ENCODE measurements at places on chromosomes 3 and 15. TPM values are rescaled to one million over a fixed set of nuclear protein-coding genes. Genes with fewer than 3 reads are reported as not detected.
A peak's percentile ranks its signal among the peaks of the same experiment; 100 is the strongest.

The SMAD6 gene
- 0.19 TPM for total RNA-seq

The PRSS50 gene
- total RNA-seq, result not detected

The CELF6 gene
- 0.37 TPM for total RNA-seq

The CLDN1 gene
- total RNA-seq, result 1.6 TPM

DNA sequence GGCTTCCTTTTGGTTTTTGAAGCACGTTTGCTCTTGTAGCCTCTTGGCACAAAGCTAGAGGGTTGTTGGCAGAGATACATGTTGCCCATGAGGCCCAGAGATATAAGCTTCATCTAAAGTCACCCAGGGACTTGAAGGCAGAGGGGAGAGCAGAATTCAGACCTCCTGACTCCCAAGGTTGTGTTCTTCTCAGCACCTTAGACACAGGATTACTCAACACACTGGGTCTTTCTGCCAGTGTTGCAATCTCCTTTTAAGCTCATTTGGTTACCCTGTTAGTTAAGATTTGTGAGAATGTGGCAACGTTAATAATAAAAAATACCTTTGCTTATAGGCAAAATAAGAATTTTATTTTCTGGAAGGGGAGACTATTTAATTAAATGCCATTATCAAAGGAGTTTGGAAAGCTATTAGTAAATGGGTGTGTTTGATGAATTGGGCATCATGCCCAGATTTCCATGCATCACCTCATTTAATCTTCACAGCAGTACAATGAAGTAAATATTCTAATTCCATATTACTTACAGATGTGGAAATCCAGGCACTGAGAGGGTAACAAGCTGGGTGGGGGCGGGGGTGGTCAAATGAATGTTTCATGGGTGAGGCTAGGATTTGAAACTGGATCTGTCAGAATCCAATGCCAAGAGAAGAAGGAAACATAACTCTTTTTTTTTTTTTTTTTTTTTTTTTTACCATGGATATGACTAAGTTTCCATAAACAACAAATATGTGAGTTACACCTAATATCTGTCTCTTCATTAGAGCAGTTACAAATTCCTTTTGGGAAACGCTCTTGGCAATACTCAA, 183.3 kb downstream of the NR1D2 start:
- no peak overlapping the region for H3K27ac ChIP-seq
- DNase-seq, result no peak
- H3K4me1 ChIP-seq, result no peaks in the 10 kb centered on the region
- H3K36me3 ChIP-seq, result no peaks in the 10 kb centered on the region

GRCh38 chr3:52104684-52105640, 48.6 kb upstream of the DUSP7 start:
- DNase-seq, result no peak
- H3K27ac ChIP-seq, result no peak overlapping the region
- H3K4me3 ChIP-seq, result no peak overlapping the region
- no peaks in the 10 kb centered on the region for H3K4me1 ChIP-seq
- peaks cover 26% of the 10 kb centered on the region for H3K36me3 ChIP-seq

GRCh38 chr3:73592154-73593144, 32.3 kb downstream of the PDZRN3 start:
- H3K4me1 ChIP-seq, result no peaks in the 10 kb centered on the region
- no peaks in the 10 kb centered on the region for H3K36me3 ChIP-seq
- H3K27ac ChIP-seq, result no peak overlapping the region
- H3K4me3 ChIP-seq, result no peak overlapping the region

- no peak for DNase-seq
- H3K4me1 ChIP-seq, result no peaks in the 10 kb centered on the region
Measured at GRCh38 chr3:13205567-13206143, 132.4 kb upstream of the IQSEC1 start.

DNA sequence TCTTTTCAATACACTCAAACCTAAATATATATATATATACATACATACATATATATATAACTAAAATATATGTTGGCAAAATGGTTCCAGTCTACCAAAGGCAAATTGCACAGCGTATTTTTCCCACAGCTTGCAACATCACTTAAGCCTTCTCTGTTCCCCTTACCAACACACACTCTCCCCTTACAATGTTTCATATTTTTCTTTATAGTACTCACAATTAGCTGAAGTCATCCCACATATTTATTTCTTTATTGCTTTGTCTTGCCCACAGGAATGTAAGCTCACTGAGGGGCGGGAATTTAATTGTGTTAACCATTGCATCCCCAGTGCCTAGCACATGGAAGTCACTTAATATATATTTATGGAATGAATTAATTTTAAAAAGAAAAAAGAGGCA, 288.3 kb downstream of the ULK4 start:
- H3K4me1 ChIP-seq, result no peaks in the 10 kb centered on the region
- no peak for DNase-seq
- H3K4me3 ChIP-seq, result no peak overlapping the region
- peaks cover 17% of the 10 kb centered on the region for H3K36me3 ChIP-seq

DNA sequence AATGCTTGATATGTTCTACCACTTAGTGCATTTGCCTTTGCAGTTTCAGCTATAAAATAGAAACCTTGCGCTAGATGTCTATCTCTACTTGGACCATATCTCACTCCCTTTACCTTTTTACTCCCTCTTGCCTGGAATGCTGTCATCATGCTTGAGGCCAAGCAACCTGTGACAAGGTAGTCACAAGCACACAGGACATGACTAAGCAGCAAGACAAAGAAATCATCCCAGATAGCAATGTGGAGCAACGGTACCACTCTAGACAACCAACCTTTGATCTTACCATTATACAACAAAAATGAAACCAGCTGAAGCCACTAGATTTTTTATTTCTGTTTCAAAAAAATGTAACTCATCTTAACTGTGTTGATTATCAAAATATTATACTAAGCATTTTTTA, 50.5 kb upstream of the SPSB4 start:
- no peak overlapping the region for H3K4me3 ChIP-seq
- no peak for DNase-seq
- no peaks in the 10 kb centered on the region for H3K36me3 ChIP-seq
- peaks cover 7% of the 10 kb centered on the region for H3K4me1 ChIP-seq

DNA sequence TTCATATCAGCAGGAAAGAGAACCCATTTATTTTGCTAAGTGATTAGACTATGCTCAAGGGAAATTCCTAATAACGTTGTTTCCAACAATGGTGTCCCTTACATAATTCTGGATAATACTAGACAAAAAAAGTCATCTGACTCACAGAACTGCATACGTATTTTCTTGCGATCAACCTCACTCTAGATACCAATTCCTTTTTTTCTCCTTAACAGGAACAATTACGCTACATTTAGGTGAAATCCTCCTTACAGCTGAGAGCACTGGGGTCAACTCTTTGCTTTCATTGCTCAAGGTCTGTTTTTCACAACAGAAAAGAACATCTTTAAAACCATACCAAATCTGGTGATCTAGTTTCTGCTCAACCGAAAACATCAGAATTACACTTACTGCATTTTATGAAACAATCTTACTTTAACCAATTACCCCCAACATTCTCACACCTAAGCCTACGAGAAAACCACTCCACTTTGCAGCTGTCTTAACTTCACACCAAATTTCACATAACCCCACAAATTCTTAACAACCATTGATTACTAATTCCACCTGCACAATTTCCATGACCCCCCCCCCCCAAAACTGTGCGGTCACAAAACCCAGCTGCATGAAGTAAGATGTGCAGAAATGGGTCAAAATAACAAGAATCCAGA, 61.2 kb upstream of the ICE2 start:
- peaks cover 7% of the 10 kb centered on the region for H3K36me3 ChIP-seq
- no peak overlapping the region for H3K4me3 ChIP-seq
- H3K27me3 ChIP-seq, result no peaks in the 10 kb centered on the region
- peak overlapping the region; percentile 69 for H3K27ac ChIP-seq
- no peak for DNase-seq

DNA sequence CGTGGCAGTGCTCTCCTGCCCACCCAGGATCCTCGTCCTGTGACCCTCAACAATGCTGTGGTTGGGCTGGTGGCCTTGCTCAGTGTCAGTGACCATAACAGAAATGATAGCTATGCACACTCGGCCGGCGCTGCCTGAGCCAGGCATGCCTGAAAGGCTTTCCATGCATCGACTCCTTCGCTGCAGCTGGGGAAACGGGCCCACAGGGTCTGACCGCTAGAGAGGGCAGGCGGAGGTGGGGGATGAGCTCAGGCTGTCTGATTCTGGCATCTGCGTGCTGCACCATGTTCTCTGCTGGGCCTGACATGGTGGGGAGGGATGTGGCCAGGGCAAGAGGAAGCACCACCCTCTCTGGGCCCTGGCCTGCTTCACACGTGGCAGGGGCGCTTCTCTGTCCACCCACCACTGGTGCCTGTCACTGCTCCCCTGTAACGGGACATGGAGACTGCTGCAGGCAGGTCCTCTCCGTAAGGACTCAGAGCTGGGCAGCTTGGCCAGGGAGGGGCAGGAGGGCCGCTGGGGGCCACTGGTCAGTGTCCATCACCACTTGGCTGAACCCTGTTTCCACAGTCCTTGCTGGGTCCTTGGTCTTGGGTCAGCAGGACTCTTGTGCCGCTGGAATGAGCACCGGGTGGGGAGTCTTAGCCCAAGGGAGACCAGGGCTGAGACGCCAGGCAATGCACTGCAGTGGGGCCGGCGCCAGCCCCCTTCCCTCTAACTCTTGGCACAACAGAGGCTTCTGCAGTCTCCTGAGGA, 64.1 kb upstream of the RPL32 start:
- no peak overlapping the region for H3K27ac ChIP-seq
- peaks cover 26% of the 10 kb centered on the region for H3K36me3 ChIP-seq

- peaks cover 3% of the 10 kb centered on the region for H3K27me3 ChIP-seq
- no peak overlapping the region for H3K4me3 ChIP-seq
- no peaks in the 10 kb centered on the region for H3K36me3 ChIP-seq
- no peak for DNase-seq
- no peak overlapping the region for H3K27ac ChIP-seq
Measured at GRCh38 chr3:125695688-125696087, 100.4 kb upstream of the OSBPL11 start.

DNA sequence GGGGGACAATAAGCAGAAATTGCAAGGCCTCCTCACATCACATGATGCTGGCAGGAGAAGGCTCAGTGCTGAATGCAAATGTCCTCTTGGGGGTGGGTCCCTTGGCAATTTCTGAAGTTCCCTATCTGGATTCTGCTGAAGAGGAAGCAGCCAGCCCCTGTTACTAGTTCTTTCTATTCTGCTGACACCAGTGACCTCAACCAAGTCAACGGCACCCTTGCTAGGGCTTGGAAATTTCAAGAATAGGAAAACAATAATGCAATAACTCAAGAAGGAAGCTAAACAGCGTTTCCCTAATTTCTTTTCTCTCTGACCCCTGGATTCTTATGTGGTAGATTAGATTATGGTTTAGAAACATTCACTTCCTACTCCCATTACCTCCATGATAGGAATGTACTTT, 46.2 kb upstream of the FOXP1 start:
- H3K27ac ChIP-seq, result no peak overlapping the region
- H3K27me3 ChIP-seq, result no peaks in the 10 kb centered on the region
- H3K4me1 ChIP-seq, result no peaks in the 10 kb centered on the region

GRCh38 chr15:90201130-90201943, at the start of gene SEMA4B:
TSS of gene SEMA4B (plus strand) at chr15:90201330. CDS start at chr15:90201579, 249 bp downstream.
- H3K27ac ChIP-seq, result peak within 1 kb of the TSS; percentile 77
- DNase-seq, result peak; percentile 81
- peak within 1 kb of the TSS; percentile 78 for H3K4me3 ChIP-seq
- H3K36me3 ChIP-seq, result no peaks in the 10 kb centered on the region
- peaks cover 9% of the 10 kb centered on the region for H3K4me1 ChIP-seq
- no peaks in the 10 kb centered on the region for H3K27me3 ChIP-seq

- H3K27ac ChIP-seq, result no peak overlapping the region
- no peak overlapping the region for H3K4me3 ChIP-seq
- no peaks in the 10 kb centered on the region for H3K36me3 ChIP-seq
- H3K27me3 ChIP-seq, result no peaks in the 10 kb centered on the region
Measured at GRCh38 chr3:197503652-197504051, 52.1 kb downstream of the BDH1 start.

DNA sequence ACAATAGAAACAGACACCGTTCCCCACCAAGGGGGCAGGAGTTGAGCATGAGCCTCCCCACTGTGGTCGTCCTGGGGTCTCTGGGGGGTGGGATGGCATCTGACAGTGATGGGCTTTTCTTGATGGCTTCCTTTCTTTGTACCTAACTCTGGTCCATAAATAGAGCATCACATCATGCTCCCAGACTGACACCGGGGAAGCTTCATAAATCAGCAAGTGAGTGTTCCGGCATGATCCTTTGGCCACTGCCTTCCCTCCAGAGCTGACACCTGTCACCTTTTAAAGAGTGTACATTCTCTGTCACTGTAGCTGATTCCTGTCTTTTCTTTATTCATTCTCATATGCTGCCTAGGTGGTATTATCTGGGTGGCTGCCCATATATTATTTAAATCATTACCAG, 129.9 kb downstream of the ROBO2 start:
- DNase-seq, result no peak
- no peaks in the 10 kb centered on the region for H3K4me1 ChIP-seq
- no peak overlapping the region for H3K4me3 ChIP-seq
- H3K36me3 ChIP-seq, result no peaks in the 10 kb centered on the region

- H3K27ac ChIP-seq, result no peak overlapping the region
- no peaks in the 10 kb centered on the region for H3K36me3 ChIP-seq
- DNase-seq, result no peak
- H3K4me3 ChIP-seq, result no peak overlapping the region
Measured at GRCh38 chr3:78277801-78278200, 1237.9 kb downstream of the ROBO2 start.

- H3K4me1 ChIP-seq, result peaks cover 66% of the 10 kb centered on the region
- peak overlapping the region; percentile 66 for H3K4me3 ChIP-seq
- H3K27ac ChIP-seq, result peak overlapping the region; percentile 79
- H3K36me3 ChIP-seq, result peaks cover 24% of the 10 kb centered on the region
- H3K27me3 ChIP-seq, result no peaks in the 10 kb centered on the region
- no peak for DNase-seq
Measured at GRCh38 chr3:177197727-177198460, 612 bp upstream of the TBL1XR1 start.

- no peaks in the 10 kb centered on the region for H3K36me3 ChIP-seq
- H3K4me3 ChIP-seq, result no peak overlapping the region
- no peaks in the 10 kb centered on the region for H3K4me1 ChIP-seq
- H3K27me3 ChIP-seq, result no peaks in the 10 kb centered on the region
- no peak overlapping the region for H3K27ac ChIP-seq
- DNase-seq, result no peak
Measured at GRCh38 chr3:167120828-167121227, 259.3 kb downstream of the ZBBX start.

DNA sequence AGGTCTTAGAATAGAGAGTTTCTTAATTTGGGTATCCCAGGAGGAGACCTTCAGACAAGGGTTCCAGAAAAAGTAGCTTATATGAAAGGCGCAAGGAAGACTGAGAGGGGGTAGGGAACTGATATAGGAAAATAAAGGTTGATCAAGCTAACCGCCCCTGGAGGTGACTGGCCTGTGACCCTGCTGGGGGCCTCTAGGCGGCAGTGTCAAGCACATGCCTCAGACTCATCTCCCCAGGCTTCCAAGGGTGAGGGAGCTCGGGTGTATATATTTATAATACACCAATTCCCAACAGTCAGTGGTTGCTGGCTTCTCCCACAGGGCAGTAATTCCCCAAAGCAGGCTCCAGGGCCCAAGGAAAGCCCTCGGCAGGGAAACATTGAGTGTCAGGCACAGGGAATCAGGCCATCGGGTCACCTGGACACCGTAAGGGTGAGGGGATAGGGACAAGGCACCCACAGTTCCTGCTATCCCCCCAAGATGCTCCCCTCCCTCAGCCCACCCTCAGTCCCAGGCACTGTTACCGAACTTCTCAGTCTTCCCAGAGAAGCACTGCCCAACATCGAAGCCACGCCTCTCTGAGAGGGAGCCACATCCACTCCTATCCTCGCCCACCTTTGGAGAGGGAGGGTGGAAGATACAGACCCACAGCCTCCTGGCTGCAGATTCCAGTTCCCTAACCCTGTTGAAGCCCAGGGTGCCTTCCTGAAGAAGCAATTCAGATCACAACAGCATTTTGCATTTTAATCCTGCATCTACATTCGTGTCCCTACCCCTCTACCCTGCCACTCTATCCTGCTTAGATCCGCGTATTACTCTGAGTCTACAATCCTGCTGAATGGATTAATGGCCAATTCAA, 19.5 kb upstream of the CAV3 start:
- H3K4me1 ChIP-seq, result no peaks in the 10 kb centered on the region
- no peak overlapping the region for H3K4me3 ChIP-seq
- H3K27ac ChIP-seq, result no peak overlapping the region

Data from activated CD4-positive, alpha-beta T cell treated with anti-CD3 and anti-CD28 coated beads for 36 hours (primary cell).